ENCODE measurements at places on chromosomes 1 and 21. TPM values are rescaled to one million over a fixed set of nuclear protein-coding genes. Genes with fewer than 3 reads are reported as not detected.

CASQ2 gene
- total RNA-seq, result 122 TPM

DPT gene
- 140 TPM for total RNA-seq

CHTOP gene
- total RNA-seq, result 47.3 TPM

FCRL6 gene
- total RNA-seq, result 0.42 TPM

SYT14 gene
- not detected for total RNA-seq

XKR8 gene
- 8.2 TPM for total RNA-seq

CLDN17 gene
- total RNA-seq, result not detected

CHRM3 gene
- total RNA-seq, result 1.4 TPM

DPYD gene
- 40.3 TPM for total RNA-seq

GCSAML gene
- 0.29 TPM for total RNA-seq

Data from posterior vena cava (tissue), 2 donors.